Memory B cell (primary cell): ENCODE measurements at places on chromosomes 16 and 17.

DNA sequence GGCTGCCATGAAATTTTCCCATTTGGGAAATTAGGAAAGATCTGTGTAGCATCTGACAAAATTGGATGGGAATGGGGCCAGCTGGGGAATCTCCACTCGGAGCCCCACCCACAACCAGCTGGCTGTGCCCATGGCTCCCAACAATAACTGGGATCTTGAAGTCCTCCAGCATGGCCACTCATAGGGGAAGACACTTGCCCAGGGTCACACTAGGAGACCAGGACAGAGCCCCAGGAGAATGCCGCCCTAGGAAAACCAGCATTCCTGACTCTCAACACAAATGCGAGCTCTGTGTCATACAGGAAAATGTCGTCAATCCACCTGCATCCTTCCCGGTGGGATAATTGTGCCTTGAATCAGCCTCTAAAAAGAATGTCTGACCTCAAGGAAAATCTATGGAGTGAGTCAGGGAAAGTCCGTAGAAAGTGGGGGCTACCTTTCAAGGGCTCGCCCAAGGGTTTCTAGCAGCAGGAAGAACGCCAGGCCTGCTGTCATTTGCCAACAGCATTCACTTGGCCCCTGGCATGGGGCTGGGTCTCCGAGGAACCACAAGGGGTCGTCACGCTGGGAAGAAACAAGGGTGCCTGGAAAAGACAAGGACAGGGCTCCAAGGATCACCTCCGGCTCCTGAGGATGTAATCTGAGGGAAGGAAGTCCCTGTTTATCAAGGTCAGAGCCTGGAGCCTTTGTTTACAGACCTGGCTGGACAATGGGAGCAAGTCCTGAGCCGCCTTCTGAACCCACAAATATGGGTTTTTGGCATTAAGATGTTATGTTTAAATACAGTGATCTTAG is 15.9 kb downstream of the CDH5 start:
- no peaks in the 10 kb centered on the region for H3K4me1 ChIP-seq
- H3K27ac ChIP-seq: no peak overlapping the region
- no peak overlapping the region for H3K4me3 ChIP-seq
- no peaks in the 10 kb centered on the region for H3K36me3 ChIP-seq

GRCh38 chr16:6335072-6335471 is 997.6 kb upstream of the RBFOX1 start:
- H3K27me3 ChIP-seq: no peaks in the 10 kb centered on the region
- no peaks in the 10 kb centered on the region for H3K36me3 ChIP-seq
- H3K4me3 ChIP-seq: no peak overlapping the region
- H3K4me1 ChIP-seq: no peaks in the 10 kb centered on the region
- H3K27ac ChIP-seq: no peak overlapping the region

DNA sequence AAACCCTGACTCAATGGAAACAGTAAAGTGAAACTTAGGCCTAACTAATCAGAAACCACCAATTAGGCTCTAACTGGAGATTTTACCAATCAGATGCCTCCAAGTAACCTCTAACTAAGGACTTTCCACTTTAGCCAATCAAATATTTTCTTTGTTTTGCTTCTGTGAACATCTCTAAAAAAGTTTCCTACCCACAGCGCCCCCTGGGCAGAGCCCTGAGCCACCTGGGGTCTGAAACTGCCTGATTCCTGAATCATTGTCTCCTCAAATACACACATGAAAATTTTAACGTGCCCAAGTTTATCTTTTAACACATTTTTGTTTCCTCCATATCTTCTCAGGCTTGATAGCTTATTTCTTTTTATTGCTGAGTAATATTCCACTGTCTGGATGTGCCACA is 19.0 kb downstream of the ADAD2 start:
- no peak overlapping the region for H3K27ac ChIP-seq

- no peaks in the 10 kb centered on the region for H3K36me3 ChIP-seq
- H3K4me3 ChIP-seq: no peak overlapping the region
- H3K27me3 ChIP-seq: peaks cover 13% of the 10 kb centered on the region
- H3K4me1 ChIP-seq: peaks cover 20% of the 10 kb centered on the region
These were observed 45.8 kb downstream of the COX4I1 start for GRCh38 chr16:85845266-85845665.

- H3K4me1 ChIP-seq: peaks cover 14% of the 10 kb centered on the region
- H3K4me3 ChIP-seq: peak overlapping the region; percentile 57
- no peaks in the 10 kb centered on the region for H3K36me3 ChIP-seq
- peaks cover 1% of the 10 kb centered on the region for H3K27me3 ChIP-seq
These were observed 30.1 kb upstream of the HAPSTR1 start for GRCh38 chr16:9061358-9061813.

DNA sequence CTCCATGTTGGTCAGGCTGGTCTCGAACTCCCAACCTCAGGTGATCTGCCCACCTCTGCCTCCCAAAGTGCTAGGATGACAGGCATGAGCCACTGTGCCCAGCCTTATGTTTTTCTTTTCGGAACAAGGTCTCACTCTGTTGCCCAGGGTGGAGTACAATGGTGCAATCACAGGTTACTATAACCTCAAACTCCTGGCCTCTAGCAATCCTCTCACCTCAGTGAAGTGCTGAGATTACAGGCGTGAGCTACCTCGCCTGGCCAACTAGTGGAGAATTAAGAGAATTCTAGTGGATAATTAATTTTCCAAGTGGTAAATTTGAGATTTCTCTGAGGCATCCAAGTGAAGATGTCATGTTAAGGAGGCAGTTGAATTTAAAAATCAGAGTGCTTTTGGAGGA is 2.9 kb upstream of the FBXO47 start:
- peaks cover 2% of the 10 kb centered on the region for H3K27me3 ChIP-seq
- no peaks in the 10 kb centered on the region for H3K36me3 ChIP-seq
- DNase-seq: no peak
- H3K4me1 ChIP-seq: peaks cover 2% of the 10 kb centered on the region
- no peak overlapping the region for H3K27ac ChIP-seq

GRCh38 chr16:14371778-14372431 is 258.2 kb downstream of the PARN start:
- no peak overlapping the region for H3K4me3 ChIP-seq
- peaks cover 3% of the 10 kb centered on the region for H3K4me1 ChIP-seq
- no peak for DNase-seq
- H3K27ac ChIP-seq: no peak overlapping the region

DNA sequence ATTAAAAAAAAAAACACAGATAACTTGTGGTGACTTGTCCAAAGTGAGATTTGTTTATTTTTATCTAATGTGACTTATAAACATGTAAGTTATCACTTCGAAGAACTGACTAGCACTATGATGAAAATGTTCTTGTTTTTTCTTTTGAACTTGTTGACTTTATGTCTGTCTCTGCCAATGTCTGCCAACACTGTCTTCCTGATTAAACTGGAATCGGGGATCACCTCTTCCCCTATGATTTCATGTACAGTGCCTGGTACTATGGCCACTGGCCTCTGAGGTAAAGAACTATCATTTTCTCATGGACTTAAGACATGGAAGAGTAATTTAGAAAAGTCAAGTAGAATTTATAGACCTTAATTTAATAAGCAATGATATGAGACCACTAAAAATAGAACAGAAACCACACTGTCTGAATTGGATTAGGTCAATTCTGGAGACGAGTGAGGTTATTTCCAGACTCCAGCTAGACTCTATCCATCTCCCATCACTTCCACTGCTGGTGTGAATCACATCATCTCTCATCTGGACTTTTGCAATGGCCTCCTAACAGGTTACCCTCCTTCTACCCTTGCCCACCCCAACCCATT is 8.9 kb downstream of the C17orf78 start:
- H3K4me3 ChIP-seq: no peak overlapping the region
- H3K27me3 ChIP-seq: no peaks in the 10 kb centered on the region
- no peaks in the 10 kb centered on the region for H3K4me1 ChIP-seq
- DNase-seq: no peak
- H3K27ac ChIP-seq: no peak overlapping the region

GRCh38 chr16:51040637-51041036 is 110.4 kb downstream of the SALL1 start:
- H3K4me1 ChIP-seq: no peaks in the 10 kb centered on the region
- no peak for DNase-seq
- no peak overlapping the region for H3K4me3 ChIP-seq
- peaks cover 1% of the 10 kb centered on the region for H3K36me3 ChIP-seq
- H3K27me3 ChIP-seq: no peaks in the 10 kb centered on the region
- H3K27ac ChIP-seq: no peak overlapping the region

- H3K27me3 ChIP-seq: no peaks in the 10 kb centered on the region
- no peak for DNase-seq
- H3K4me3 ChIP-seq: peak overlapping the region; percentile 78
These were observed 47.6 kb downstream of the SEC14L1 start for GRCh38 chr17:77188084-77189066.

- no peaks in the 10 kb centered on the region for H3K27me3 ChIP-seq
- peaks cover 42% of the 10 kb centered on the region for H3K4me1 ChIP-seq
- DNase-seq: peak; percentile 41
These were observed 2.7 kb downstream of the ZFPM1 start for GRCh38 chr16:88455610-88456355.

- no peak overlapping the region for H3K4me3 ChIP-seq
- no peaks in the 10 kb centered on the region for H3K4me1 ChIP-seq
- H3K27ac ChIP-seq: no peak overlapping the region
These were observed 5.2 kb upstream of the CCL13 start for GRCh38 chr17:34351096-34351495.

- peak overlapping the region; percentile 77 for H3K4me3 ChIP-seq
- peaks cover 12% of the 10 kb centered on the region for H3K36me3 ChIP-seq
These were observed 2.7 kb downstream of the NUFIP2 start for GRCh38 chr17:29291163-29291752.

- H3K4me3 ChIP-seq: no peak overlapping the region
- no peak overlapping the region for H3K27ac ChIP-seq
- peaks cover 9% of the 10 kb centered on the region for H3K4me1 ChIP-seq
- H3K27me3 ChIP-seq: peaks cover 22% of the 10 kb centered on the region
- peak; percentile 52 for DNase-seq
These were observed 2.9 kb upstream of the CACNG3 start for GRCh38 chr16:24253192-24253591.

DNA sequence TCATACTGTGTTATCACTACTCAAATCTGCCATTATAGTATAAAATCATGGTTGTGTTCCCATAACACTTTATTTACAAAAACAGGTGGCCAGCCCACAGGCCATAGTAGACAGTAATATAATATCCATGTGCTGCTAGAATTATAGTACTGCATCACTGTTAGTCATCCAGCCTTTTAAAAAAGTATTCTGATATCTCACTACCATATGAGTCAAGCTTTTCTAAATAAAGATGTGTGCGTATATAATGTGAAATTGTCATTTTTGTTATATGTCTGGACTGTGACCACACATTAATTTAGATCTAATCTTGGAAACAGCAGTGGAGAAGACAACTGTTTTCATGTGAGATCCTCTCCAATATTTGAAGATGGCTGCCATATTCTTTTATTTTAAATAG is 1049.1 kb upstream of the GOT2 start:
- no peaks in the 10 kb centered on the region for H3K36me3 ChIP-seq
- H3K27me3 ChIP-seq: no peaks in the 10 kb centered on the region
- DNase-seq: no peak
- no peak overlapping the region for H3K27ac ChIP-seq

DNA sequence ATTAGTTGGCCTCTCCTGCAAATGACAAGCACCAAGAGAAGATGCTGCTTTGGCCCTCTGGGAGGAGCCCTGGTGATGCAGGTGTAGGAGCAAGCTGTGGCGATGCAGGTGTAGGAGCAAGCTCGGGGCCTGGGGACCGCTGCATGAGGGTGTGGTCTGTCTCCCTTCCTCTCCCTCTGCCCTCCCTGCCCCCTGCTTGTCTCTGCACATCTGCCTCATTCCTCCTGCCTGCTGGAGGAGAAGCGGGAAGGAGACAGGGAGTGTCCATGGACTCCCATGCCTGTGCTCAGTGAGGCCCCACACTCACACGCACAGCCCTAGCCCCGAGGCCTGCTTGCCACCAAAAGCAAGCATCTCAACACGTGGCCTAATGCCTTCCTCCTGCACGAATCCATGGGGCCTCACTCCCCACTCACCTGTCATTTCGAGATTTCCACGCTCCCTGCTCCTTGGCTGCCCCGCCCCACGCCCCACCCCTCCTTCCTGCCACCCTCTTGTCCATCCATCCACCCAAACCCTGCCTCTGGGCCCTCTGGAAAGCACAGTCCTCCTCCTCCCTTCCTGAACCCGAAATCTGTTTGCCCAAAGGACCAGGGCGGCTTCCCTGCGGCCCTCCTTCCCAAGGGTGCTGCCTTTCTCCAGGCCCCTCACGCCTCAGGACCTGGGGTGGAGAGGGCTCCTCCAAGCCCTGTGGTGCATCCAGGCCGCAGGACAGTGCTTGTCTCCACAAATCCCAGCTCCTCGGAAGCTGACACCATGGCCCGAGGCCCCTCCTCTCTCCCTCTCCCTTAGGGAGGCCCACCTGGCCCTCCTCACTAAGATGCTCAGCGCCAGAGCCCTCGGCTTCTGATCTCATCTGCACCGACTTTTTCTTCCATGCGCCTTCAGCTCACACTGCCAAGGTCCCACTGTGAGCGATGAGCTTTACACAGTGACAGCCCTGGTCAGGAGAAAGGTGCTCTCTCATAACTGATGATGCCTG is 11.8 kb upstream of the ALDH3A1 start:
- H3K4me1 ChIP-seq: peaks cover 24% of the 10 kb centered on the region
- DNase-seq: no peak
- no peak overlapping the region for H3K4me3 ChIP-seq
- H3K27me3 ChIP-seq: peaks cover 2% of the 10 kb centered on the region
- H3K27ac ChIP-seq: no peak overlapping the region

GRCh38 chr16:85204242-85205010 is 92.2 kb upstream of the CIBAR2 start:
- H3K4me1 ChIP-seq: peaks cover 2% of the 10 kb centered on the region
- no peak for DNase-seq
- H3K4me3 ChIP-seq: no peak overlapping the region
- H3K27ac ChIP-seq: no peak overlapping the region

DNA sequence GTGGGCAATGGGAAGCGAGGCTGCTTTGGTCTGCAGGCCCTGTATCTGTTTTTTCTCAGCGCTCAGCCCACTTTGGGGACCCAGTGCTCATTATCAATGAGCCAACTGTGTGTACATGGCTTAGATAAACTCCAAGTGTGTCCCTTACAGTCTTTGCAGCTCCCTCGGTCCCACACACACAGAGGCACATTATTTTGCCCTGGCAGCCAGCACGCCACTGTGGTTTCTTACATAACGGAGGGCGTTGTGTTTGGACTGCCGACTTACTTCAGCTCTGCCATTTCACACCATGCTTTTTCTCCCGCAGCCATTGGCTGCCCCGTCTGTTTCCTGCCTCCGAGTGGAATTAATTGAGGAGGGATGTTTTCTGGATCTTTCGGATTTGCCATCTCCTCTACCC is 56.5 kb upstream of the CLEC18A start:
- peaks cover 21% of the 10 kb centered on the region for H3K36me3 ChIP-seq
- H3K27me3 ChIP-seq: no peaks in the 10 kb centered on the region
- H3K4me3 ChIP-seq: no peak overlapping the region
- H3K27ac ChIP-seq: no peak overlapping the region

GRCh38 chr16:2896480-2897010 is 13.5 kb downstream of the FLYWCH2 start:
- peaks cover 2% of the 10 kb centered on the region for H3K36me3 ChIP-seq
- H3K4me1 ChIP-seq: peaks cover 9% of the 10 kb centered on the region
- H3K27ac ChIP-seq: no peak overlapping the region

DNA sequence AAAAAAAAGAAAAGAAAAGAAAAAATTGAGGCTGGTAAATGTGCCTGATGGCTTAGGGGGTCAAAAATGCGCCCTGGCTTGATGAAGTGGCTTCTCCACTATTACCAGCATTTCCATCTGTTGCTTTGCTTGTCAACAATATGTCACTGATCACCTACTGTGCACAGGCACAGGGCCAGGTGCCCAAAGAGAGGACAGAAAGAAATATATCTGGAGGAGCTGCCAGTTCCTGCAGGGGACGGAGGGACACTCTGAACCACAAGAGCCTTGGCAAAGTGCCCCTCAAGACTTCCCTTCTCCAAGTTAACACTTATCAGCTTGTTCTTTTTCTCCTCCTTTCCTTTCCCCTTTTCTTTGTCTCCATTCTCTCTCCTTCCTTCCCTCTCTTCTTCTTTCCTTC is 34.7 kb downstream of the GINS3 start:
- no peak for DNase-seq
- H3K4me1 ChIP-seq: peaks cover 10% of the 10 kb centered on the region
- no peak overlapping the region for H3K27ac ChIP-seq
- H3K4me3 ChIP-seq: no peak overlapping the region
- H3K27me3 ChIP-seq: peaks cover 4% of the 10 kb centered on the region
